Activated CD4-positive, alpha-beta memory T cell treated with anti-CD3 and anti-CD28 coated beads for 36 hours (primary cell): ENCODE measurements at places on chromosomes 1 and 21. TPM values are rescaled to one million over a fixed set of nuclear protein-coding genes. Genes with fewer than 3 reads are reported as not detected.

Gene TEX38
- total RNA-seq, result not detected

DNA sequence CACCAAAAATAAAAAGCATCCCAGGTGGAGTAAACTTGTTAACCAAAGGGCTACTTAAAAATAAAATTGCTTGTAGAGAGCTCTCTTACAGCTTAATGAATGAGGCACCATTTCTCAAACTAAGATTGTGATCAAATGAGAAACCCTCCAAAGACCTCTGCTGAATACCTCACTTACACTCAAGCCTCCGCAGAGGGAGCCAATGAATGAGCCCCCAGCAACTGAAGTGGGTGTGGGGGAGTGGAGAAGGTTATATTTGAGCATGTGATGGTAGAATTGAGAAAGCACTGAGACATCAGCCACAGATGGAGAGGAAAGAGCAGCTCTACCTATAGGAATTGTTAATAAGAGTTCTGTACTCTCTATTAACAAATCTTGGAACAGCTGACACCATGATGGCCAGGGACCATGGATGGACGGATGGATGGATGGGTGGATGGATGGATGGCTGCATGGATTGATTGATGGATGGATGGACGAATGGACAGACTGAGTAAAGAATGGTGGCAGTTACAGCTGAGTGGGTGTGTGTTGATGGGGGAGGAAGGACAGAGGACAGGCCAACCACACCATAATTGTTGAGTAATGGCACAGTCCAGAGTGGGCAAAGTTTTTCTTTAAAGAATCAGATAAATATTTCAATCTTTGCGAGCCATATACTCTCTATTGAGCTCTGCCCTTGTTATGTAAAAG lies 20.3 kb upstream of the TIAM1 start:
- no peak overlapping the region for H3K4me3 ChIP-seq
- peaks cover 46% of the 10 kb centered on the region for H3K4me1 ChIP-seq
- peaks cover 3% of the 10 kb centered on the region for H3K36me3 ChIP-seq
- DNase-seq, result no peak
- no peak overlapping the region for H3K27ac ChIP-seq
- H3K27me3 ChIP-seq, result no peaks in the 10 kb centered on the region

DNA sequence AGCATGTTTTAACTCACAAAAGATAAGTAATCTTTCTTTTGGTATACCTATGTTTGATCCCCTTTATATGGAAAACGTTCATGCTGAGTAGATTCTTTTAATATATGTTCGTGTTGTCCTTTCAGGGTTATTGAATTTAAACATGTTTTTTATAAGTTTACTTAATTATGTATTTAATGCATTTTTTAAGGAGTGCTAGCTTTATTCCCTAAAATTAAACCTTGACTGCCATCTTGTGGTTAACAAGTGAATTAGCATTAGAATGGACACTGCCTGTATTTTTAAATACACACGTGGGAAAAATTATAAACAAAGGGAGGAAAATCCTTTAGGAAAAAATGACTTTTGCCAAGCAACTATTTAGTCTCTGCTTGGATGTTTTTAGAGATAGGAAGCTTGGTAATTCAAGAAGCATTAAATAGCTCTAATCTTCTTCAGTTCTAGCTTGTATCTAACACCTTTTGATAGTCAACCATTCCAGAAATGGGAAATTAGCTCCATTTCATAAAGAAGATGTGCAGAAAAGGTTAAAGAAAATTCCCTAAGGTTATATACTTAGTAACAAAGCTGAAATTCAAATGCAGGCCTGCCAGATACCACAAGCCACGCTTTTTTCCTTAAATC lies 43.0 kb downstream of the UBE2U start:
- no peak overlapping the region for H3K27ac ChIP-seq
- H3K4me1 ChIP-seq, result peaks cover 18% of the 10 kb centered on the region
- no peaks in the 10 kb centered on the region for H3K36me3 ChIP-seq
- H3K4me3 ChIP-seq, result no peak overlapping the region

DNA sequence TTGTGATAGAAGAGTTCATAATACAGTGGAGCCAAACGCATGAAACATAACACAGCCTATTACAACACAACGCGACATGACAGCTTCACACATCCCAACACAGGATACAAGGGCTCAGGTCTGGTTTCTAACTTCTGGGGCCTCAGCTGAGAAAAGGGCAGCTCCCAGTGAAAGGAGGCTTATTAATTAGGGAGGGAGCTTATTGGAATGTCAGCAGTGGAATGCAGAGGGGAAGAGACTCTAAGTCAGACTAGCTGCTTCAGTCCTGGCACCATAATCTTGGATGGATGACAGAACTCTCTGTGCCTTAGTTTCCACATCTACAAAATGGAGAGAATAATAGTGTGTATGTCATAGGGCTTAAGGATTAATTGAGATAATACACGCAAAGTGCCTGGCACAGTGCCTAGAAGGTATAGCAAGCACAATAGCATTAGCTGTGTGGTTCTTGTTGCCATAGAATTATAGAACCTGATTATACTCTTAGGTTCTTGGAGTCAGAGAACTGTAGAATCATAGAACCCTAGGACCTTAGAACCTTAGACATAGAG lies 22.7 kb upstream of the SLC2A1 start:
- no peaks in the 10 kb centered on the region for H3K4me1 ChIP-seq
- no peaks in the 10 kb centered on the region for H3K36me3 ChIP-seq
- DNase-seq, result no peak
- no peak overlapping the region for H3K4me3 ChIP-seq
- H3K27ac ChIP-seq, result no peak overlapping the region
- H3K27me3 ChIP-seq, result no peaks in the 10 kb centered on the region

DNA sequence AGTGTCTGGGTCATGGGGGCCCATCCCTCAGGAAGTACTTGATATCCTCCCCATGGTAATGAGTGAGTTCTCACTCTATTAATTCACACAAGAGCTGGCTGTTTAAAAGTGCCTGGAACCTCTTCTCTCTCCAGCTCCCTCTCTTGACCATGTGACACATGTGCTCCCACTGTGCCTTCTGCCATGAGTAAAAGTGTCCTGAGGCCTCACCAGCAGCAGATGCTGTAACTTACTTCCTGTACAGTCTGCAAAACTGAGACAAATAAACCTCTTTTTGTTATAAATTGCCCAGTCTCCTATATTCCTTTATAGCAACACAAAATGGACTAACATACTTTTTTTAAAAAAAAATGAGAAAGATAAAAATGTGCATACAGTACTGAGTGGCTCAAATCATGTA lies 24.0 kb downstream of the PUM1 start:
- DNase-seq, result no peak
- H3K27me3 ChIP-seq, result no peaks in the 10 kb centered on the region
- no peak overlapping the region for H3K27ac ChIP-seq
- H3K4me1 ChIP-seq, result peaks cover 44% of the 10 kb centered on the region

DNA sequence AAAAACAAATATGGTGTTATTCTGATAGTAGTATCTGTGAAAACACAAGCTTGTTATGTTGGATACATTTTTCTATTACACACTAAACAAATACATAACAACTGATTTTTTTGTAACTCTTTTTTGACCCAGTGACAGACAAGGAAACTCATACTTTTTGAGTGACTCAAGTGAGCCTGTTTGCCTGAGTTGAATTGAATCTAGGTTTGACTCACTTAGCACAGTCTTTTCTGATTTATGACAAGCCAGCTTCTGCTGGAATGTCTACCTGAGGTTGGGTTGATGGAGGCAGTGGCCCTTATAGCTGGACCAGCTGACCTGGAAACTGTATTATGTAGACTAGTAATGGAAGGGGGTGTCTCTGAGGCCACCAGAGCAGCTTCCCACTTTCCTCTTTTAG lies 4.2 kb upstream of the CLCA4 start:
- no peak overlapping the region for H3K4me3 ChIP-seq
- H3K4me1 ChIP-seq, result no peaks in the 10 kb centered on the region
- no peaks in the 10 kb centered on the region for H3K36me3 ChIP-seq
- DNase-seq, result no peak
- no peak overlapping the region for H3K27ac ChIP-seq

DNA sequence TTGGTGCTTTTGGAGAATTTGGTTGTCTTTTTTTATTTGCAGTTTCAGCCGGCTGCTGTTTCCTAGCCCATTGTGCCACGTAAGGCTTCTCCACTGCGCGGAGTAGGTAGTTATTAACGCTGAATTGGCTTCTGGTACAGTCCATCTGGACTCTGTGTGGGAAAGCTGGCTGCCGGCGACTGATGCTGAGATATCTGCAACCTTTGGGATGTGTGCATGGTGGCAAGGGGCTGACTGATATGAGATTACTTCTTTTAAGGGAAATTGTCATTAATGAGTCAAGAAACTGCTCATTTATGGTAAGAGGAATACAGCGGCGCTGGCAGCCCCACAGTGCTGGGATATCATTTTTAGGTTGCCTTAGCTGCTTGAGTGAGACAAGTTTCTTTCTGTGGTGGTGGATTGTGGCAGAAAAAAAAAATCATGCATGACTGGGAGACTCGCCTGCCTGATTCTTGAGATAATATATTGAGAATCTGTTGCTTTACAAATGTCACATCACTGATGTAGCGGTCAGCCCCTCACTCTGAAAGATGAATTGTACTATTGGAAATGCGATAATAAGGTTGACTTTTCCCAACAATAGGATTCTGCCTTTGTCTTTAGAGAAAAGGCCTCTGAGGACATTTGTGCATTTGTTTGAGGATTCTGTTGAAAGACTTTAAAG lies 2.5 kb upstream of the ELAVL4 start:
- no peak overlapping the region for H3K27ac ChIP-seq
- H3K4me1 ChIP-seq, result peaks cover 18% of the 10 kb centered on the region
- peaks cover 36% of the 10 kb centered on the region for H3K27me3 ChIP-seq
- DNase-seq, result no peak

- no peak overlapping the region for H3K4me3 ChIP-seq
- no peaks in the 10 kb centered on the region for H3K36me3 ChIP-seq
- H3K27ac ChIP-seq, result no peak overlapping the region
Observed at GRCh38 chr1:50658459-50659076, 235.3 kb upstream of the DMRTA2 start.

Gene ACOT11
- total RNA-seq, result 0.99 TPM

DNA sequence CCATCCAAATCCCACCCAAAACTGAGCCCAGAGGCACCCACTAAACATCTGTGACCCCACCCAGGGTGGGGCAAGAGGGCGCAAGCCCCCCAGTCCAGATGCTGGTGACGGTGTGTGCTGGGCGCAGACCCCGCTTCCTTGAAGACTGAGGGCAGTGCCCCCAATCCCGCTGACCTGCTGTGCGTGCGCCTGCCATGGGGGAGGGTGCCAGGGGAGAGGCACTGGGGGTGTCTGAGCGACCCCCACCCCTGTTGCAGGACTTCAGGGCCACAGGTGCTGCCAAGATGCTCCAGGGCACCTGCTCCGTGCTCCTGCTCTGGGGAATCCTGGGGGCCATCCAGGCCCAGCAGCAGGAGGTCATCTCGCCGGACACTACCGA lies 13.3 kb downstream of the COL6A2 start:
- no peak overlapping the region for H3K4me3 ChIP-seq
- H3K36me3 ChIP-seq, result peaks cover 4% of the 10 kb centered on the region
- no peak for DNase-seq
- H3K27me3 ChIP-seq, result peaks cover 1% of the 10 kb centered on the region

DNA sequence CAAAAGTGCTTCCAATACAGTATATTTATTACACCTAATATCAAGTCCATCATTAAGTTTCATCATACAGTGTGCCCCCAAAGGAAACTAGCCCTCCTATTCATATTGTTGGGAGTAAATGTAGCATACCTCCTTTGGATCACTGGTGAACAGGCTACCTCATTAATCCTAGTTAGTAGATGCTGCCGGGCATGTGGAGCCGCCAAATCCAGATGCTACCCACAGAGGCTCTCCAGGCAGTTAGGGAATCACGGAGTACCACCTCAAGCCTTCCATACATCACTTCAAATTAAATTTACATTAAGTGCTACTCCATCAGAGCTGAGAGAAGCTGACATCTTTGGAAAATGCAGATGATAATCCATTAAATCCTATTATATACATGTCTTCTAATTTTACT lies 121.7 kb upstream of the FOXD3 start:
- H3K36me3 ChIP-seq, result no peaks in the 10 kb centered on the region
- no peak overlapping the region for H3K4me3 ChIP-seq
- no peak overlapping the region for H3K27ac ChIP-seq
- H3K27me3 ChIP-seq, result peaks cover 1% of the 10 kb centered on the region
- no peaks in the 10 kb centered on the region for H3K4me1 ChIP-seq

GRCh38 chr21:34800797-34801518 lies 132.2 kb downstream of the CLIC6 start:
- no peak overlapping the region for H3K27ac ChIP-seq
- peaks cover 57% of the 10 kb centered on the region for H3K36me3 ChIP-seq
- peaks cover 33% of the 10 kb centered on the region for H3K4me1 ChIP-seq
- DNase-seq, result no peak
- H3K4me3 ChIP-seq, result no peak overlapping the region
- no peaks in the 10 kb centered on the region for H3K27me3 ChIP-seq

GRCh38 chr1:13550663-13551062 lies 33.0 kb upstream of the PDPN start:
- no peaks in the 10 kb centered on the region for H3K36me3 ChIP-seq
- no peak for DNase-seq
- no peak overlapping the region for H3K4me3 ChIP-seq
- no peaks in the 10 kb centered on the region for H3K4me1 ChIP-seq
- H3K27ac ChIP-seq, result no peak overlapping the region

DNA sequence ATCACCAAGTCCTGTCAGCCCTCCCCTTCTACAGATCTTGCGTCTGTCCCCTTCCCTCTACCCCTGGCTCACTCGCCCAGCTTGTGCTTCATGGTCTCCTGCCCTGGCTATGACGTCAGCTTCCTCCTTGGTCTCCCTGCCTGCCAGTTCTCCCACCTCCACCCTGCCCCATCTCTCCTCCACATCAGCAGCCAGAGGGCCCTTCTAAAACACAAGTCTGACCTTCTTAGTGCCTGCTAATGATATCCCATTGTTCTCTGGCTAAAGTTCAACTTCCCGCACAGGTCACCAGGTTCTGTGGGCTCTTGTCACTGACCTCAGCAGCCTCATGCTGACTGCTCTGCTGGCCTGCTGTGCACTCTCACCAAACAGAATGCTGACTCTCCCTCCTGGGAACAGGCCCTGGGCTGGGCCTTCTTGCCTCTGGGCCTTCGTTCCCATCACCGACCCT lies 24.7 kb upstream of the MYCL start:
- no peak overlapping the region for H3K4me3 ChIP-seq
- H3K4me1 ChIP-seq, result no peaks in the 10 kb centered on the region
- DNase-seq, result no peak
- no peak overlapping the region for H3K27ac ChIP-seq
- H3K36me3 ChIP-seq, result no peaks in the 10 kb centered on the region

Gene OR6N1
- total RNA-seq, result not detected

Gene LRRC53
- not detected for total RNA-seq

DNA sequence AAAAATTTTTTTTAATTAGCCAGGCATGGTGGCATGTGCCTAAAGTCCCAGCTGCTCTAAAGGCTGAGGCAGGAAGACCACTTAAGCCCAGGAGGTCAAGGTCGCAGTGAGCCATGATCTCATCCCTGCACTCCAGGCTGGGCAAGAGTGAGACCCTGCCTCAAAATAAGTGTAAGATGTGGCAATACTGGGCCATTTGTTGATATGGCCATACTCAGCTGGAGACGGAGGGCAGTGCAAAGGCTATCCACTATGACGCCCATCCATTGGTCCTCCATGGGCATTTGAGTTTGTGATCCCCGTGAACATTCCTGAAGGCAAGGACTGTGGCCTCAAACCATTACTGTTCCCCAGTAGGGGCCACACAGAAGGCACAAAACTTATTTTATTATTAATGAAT lies 1.5 kb downstream of the CASP9 start:
- no peaks in the 10 kb centered on the region for H3K36me3 ChIP-seq
- H3K4me3 ChIP-seq, result peak overlapping the region; percentile 18
- DNase-seq, result no peak
- peaks cover 34% of the 10 kb centered on the region for H3K4me1 ChIP-seq
- no peak overlapping the region for H3K27ac ChIP-seq

Gene TCP10L
- 0.65 TPM for total RNA-seq

Gene BOLA1
- 29.6 TPM for total RNA-seq
